ENCODE measurements at places on chromosomes 2 and 18.

- DNase-seq = no peak
Measured at GRCh38 chr2:31286961-31287550, 53.1 kb downstream of the EHD3 start.

DNA sequence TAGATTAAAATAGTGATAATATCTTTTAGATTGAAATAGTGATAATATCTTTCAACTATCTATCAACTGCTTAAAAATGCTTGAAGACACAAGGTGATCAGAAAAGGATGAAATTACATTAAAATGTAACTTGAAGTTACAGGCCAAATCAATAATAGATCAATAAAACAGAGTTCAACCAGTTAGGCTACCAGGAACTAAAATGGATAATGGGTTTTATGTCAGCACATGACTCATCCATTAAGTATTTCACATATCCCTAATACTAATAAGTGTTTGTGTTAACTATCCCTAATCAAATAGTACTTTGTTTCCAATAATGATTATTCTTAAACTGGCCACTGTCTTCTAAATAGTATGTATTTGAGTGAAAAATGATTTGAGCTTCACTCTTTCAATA, 33.7 kb downstream of the CERKL start:
- DNase-seq = no peak

- no peak for DNase-seq
Measured at GRCh38 chr2:229543176-229543873, 171.0 kb downstream of the DNER start.

- DNase-seq = no peak
Measured at GRCh38 chr2:177296040-177296439, 31.5 kb upstream of the NFE2L2 start.

DNA sequence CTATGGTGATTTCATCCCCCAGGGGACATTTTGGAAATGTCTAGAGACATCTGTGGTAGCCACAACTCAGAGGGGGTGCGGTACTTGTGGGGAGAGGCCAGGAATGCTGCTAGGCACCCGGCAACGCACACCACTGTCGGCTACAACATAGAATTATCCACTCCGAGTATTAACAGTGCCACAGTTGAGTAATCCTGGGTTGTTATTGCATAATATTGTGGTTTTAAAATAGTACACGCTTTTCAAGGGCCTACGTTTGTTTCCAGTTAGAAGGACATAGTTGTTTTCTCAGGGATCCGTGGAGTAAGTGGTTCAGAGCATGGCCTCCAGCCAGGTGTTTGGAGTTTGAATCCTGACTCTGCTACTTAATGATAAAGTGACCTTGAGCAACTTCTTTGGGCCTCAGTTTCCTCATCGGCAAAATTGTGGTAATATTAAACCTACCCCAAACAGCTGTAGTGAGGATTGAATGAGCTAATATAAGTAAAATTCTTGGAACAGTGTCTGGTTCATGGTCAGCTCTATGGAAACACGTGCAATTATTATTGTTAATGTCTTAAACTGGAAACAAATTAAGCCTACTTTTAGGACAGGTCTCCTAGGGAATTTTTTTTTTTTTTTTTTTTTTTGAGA, 24.5 kb downstream of the CYP27A1 start:
- peak; percentile 36 for DNase-seq

GRCh38 chr2:195848119-195848899, 191.3 kb downstream of the SLC39A10 start:
- no peak for DNase-seq
